Uterus (tissue), 4 donors: ENCODE measurements at places on chromosomes 5 and 9. TPM values are rescaled to one million over a fixed set of nuclear protein-coding genes. Genes with fewer than 3 reads are reported as not detected.

GRCh38 chr9:128276574-128277270, 646 bp downstream of the SWI5 start:
- DNase-seq, result peak; percentile 58

DNA sequence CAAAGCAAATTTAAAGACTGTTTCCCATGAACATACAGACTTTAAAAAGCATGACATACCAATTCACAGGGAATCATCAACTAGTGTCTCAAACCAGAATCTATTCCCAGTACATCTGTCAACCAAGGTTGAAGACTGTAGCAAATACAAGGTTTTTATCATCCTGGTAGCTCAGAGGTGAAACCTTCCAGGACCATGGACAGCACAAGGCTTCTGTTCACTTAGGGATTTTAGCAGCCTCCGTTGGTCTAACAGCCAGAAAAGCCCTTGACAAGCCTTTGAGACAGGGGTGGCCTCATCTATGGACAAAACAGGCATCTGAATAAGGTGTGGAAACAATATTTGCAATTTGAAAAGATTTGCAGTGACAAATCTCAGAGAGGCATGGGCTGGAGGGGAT, 119.0 kb downstream of the TRIM32 start:
- no peak for DNase-seq

DNA sequence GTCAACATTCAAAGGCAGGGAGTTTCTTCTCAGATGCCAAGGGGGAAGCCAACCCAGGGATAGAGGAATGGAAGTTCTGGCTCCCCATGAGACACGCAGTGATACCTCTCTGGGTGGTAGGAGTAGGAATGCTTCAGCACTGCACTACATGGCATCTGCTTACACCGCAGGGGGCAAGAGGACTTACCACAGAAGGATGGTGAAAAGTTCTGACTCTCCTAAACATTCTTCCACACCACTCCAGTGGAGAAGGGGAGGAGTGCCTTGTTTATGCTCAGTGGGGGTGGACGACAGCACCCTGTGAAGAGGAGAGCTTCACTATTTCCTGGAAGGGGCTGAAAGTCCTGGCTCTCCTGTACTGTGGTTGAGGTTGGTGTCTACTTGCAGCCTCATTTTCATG, 1011.3 kb upstream of the WWC1 start:
- DNase-seq, result no peak

GRCh38 chr9:81211741-81212140, 477.6 kb downstream of the TLE1 start:
- no peak for DNase-seq

DNA sequence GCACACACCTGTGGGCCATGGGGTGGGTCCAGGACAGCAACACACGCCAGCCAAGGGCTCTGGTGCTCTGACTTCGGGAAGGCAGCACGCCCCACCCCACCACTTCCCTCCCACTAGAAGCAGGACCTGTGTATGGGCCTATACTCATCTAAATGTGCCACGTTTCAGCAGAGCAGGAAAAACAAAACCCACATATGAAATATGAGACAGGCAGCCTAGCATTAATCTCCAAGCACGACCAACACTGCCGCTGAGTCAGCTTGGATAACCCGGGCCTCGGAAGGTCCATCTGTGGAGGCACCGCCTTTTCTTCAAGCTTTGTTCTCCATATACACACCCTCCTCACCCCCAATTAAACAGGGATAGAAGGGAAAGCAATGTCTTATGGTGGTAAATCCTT, 203.1 kb downstream of the ROR2 start:
- DNase-seq, result no peak

GRCh38 chr5:36237751-36238150, 4.0 kb downstream of the NADK2 start:
- DNase-seq, result no peak

- no peak for DNase-seq
Measured at GRCh38 chr9:115196919-115197318, 79.0 kb upstream of the TNC start.

GRCh38 chr5:39732166-39732565, 307.4 kb upstream of the DAB2 start:
- DNase-seq, result no peak

GRCh38 chr9:133999851-134000265, 7.7 kb upstream of the VAV2 start:
- no peak for DNase-seq

DNA sequence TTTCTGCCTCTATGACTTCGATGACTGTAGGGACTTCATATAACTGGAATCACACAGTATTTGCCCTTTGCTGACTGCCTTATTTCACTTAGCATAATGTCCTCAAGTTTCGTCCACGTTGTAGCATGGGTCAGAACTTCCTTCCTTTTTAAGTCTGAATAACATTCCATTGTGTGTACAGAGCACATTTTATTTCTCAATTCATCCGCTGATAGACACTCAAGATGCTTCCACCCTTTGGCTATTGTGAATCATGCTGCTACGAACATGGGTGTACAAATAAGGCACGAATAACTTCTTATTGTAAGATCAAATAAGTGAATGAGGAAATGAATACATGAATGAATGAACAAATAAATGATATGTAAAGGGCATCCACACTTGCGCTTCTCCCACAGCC, 13.0 kb downstream of the BARX1 start:
- no peak for DNase-seq

AK6 gene
- 31.8 TPM for total RNA-seq

DMRT3 gene
- total RNA-seq, result not detected

FCN2 gene
- total RNA-seq, result not detected
